T-cell (primary cell): ENCODE measurements at places on chromosomes 1 and 21. TPM values are rescaled to one million over a fixed set of nuclear protein-coding genes. Genes with fewer than 3 reads are reported as not detected.

- peaks cover 15% of the 10 kb centered on the region for H3K27me3 ChIP-seq
- H3K36me3 ChIP-seq: no peaks in the 10 kb centered on the region
- H3K27ac ChIP-seq: no peak overlapping the region
- no peak for DNase-seq
- H3K4me3 ChIP-seq: no peak overlapping the region
Measured at GRCh38 chr1:24254783-24255182, 64.4 kb upstream of the GRHL3 start.

GRCh38 chr1:205800427-205800826, 12.6 kb downstream of the SLC41A1 start:
- H3K4me1 ChIP-seq: peaks cover 8% of the 10 kb centered on the region
- H3K27me3 ChIP-seq: no peaks in the 10 kb centered on the region
- DNase-seq: no peak
- H3K4me3 ChIP-seq: no peak overlapping the region

The FAM131C gene
- total RNA-seq: not detected

DNA sequence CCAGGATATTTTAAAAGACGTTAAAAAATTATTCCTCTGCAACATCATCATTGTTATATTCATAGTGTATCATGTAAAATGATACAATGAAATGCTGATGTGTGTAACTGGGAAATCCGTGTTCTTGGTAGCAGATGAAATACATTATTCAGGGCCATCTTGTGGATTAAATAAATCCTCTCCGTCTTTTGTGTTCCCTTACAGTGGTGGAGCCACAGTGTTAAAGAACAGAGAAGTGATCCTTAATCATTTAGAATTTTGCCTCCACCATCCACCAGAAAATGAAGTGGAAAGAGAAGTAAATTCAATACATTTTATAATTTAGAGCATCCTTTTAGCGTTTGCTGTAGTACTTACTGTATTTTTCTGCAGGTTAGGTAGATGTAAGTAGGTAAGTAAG, 1.3 kb downstream of the DYRK3 start:
- peaks cover 19% of the 10 kb centered on the region for H3K4me1 ChIP-seq
- H3K4me3 ChIP-seq: no peak overlapping the region
- no peak overlapping the region for H3K27ac ChIP-seq
- no peaks in the 10 kb centered on the region for H3K27me3 ChIP-seq

- H3K4me1 ChIP-seq: peaks cover 32% of the 10 kb centered on the region
- no peak for DNase-seq
- no peak overlapping the region for H3K4me3 ChIP-seq
- no peak overlapping the region for H3K27ac ChIP-seq
- no peaks in the 10 kb centered on the region for H3K36me3 ChIP-seq
- H3K27me3 ChIP-seq: peaks cover 14% of the 10 kb centered on the region
Measured at GRCh38 chr1:235100194-235100772, 28.4 kb downstream of the TOMM20 start.
